Activated CD4-positive, alpha-beta memory T cell treated with anti-CD3 and anti-CD28 coated beads for 36 hours (primary cell): ENCODE measurements at places on chromosomes 6 and 20.

DNA sequence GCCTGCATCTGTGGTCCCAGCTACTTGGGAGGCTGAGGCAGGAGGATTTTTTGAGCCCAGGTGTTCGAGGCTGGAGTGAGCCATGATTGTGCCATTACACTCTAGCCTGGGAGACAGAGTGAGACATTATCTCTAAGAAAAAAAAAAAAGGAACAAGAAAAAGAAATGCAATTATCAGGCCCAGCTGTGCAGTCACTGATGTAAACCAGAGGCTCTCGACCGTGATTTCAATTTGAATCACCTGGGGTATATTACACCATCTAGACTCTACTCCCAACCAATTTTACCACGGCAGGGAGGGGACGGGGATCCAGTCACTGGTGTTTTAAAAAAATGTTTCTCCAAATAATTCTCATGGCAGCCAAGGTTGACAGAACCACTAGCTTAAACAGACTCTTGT lies 48.8 kb upstream of the NKX2-2 start:
- H3K27me3 ChIP-seq = peaks cover 4% of the 10 kb centered on the region
- H3K4me1 ChIP-seq = peaks cover 25% of the 10 kb centered on the region
- DNase-seq = no peak
- no peak overlapping the region for H3K27ac ChIP-seq

GRCh38 chr6:13009461-13009860 lies 292.9 kb downstream of the PHACTR1 start:
- no peak for DNase-seq
- peaks cover 7% of the 10 kb centered on the region for H3K4me1 ChIP-seq
- H3K36me3 ChIP-seq = no peaks in the 10 kb centered on the region

- DNase-seq = no peak
- no peak overlapping the region for H3K27ac ChIP-seq
- no peak overlapping the region for H3K4me3 ChIP-seq
- H3K36me3 ChIP-seq = no peaks in the 10 kb centered on the region
- no peaks in the 10 kb centered on the region for H3K4me1 ChIP-seq
- peaks cover 2% of the 10 kb centered on the region for H3K27me3 ChIP-seq
Measured at GRCh38 chr20:33971147-33971975, 22.4 kb upstream of the RALY start.

GRCh38 chr6:76124018-76124417 lies 51.6 kb upstream of the IMPG1 start:
- H3K27me3 ChIP-seq = no peaks in the 10 kb centered on the region
- no peaks in the 10 kb centered on the region for H3K4me1 ChIP-seq
- no peak for DNase-seq
- H3K4me3 ChIP-seq = no peak overlapping the region
- H3K27ac ChIP-seq = no peak overlapping the region

GRCh38 chr6:12916006-12916405 lies 199.4 kb downstream of the PHACTR1 start:
- H3K4me3 ChIP-seq = no peak overlapping the region
- no peak overlapping the region for H3K27ac ChIP-seq
- peaks cover 5% of the 10 kb centered on the region for H3K27me3 ChIP-seq
- H3K36me3 ChIP-seq = no peaks in the 10 kb centered on the region

GRCh38 chr20:50130356-50130723 lies 17.4 kb upstream of the UBE2V1 start:
- H3K4me1 ChIP-seq = peaks cover 6% of the 10 kb centered on the region
- peaks cover 31% of the 10 kb centered on the region for H3K36me3 ChIP-seq
- no peak overlapping the region for H3K27ac ChIP-seq

GRCh38 chr20:39909447-39909846 lies 779.6 kb downstream of the MAFB start:
- no peaks in the 10 kb centered on the region for H3K4me1 ChIP-seq
- no peak overlapping the region for H3K27ac ChIP-seq
- H3K27me3 ChIP-seq = no peaks in the 10 kb centered on the region

GRCh38 chr6:30890646-30891449 lies 6.5 kb downstream of the DDR1 start:
- no peak for DNase-seq
- peaks cover 6% of the 10 kb centered on the region for H3K4me1 ChIP-seq
- H3K27ac ChIP-seq = no peak overlapping the region
- no peak overlapping the region for H3K4me3 ChIP-seq
- H3K36me3 ChIP-seq = no peaks in the 10 kb centered on the region

DNA sequence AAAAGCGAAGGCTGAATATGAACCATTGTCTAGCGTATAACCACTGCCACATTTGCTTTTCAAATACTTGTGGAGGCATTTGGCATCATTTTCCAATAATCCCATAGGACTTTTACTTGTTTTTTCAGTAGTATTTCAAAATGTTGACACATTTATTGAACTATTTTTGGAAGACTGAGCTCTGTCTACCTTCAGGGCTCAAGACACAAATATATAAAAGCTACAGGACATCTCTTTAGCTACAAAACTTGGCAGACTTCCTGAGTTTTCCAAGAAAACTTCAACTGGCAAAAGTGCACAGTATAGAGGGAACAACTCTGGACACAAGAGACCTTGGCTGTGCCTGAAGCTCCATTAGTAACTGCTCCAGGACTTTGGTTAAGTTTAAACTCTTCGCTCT lies 13.4 kb downstream of the EPB41L2 start:
- H3K4me3 ChIP-seq = no peak overlapping the region
- H3K36me3 ChIP-seq = peaks cover 22% of the 10 kb centered on the region
- H3K27ac ChIP-seq = no peak overlapping the region
- no peak for DNase-seq
- H3K4me1 ChIP-seq = no peaks in the 10 kb centered on the region

DNA sequence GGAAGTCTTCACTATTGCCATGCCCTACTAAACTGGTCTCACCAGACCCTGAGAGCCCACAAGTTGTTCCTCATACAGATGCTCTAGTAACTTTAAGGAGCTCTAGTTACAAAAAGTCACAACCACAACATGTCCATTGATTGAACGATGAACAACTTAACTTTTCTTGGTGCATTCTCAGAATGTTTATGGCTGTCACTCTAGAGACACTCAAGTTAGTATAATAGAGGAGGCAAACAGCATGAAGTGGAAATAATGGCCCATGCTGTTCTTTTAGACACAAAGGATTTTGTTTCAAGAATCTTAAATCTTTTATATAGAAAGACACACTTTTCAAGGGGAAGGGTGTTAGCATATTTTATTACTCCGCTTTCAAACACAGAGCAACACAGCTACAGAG lies 934.4 kb downstream of the HACE1 start:
- H3K27ac ChIP-seq = no peak overlapping the region
- no peaks in the 10 kb centered on the region for H3K4me1 ChIP-seq
- no peaks in the 10 kb centered on the region for H3K36me3 ChIP-seq
- H3K27me3 ChIP-seq = no peaks in the 10 kb centered on the region

DNA sequence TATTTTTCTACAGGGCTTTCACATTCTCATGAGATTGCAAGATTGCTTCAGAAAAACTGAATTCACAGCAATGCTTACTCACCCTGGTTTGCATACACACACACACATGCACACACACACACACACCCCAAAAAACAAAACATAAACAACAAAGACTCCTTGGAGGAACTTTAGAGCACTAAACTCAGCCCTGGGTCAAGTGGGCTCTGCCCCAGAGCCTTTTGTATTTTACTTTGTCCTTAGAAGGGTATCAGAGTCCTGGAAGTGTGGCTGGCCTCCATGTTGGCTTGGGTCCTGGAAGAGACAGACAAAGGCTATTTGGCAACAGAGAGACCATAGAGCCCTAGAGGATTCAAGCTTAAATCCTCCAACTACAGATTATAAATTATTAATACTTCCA lies 8.0 kb upstream of the CST9 start:
- DNase-seq = no peak
- H3K27me3 ChIP-seq = peaks cover 4% of the 10 kb centered on the region
- no peak overlapping the region for H3K4me3 ChIP-seq
- no peak overlapping the region for H3K27ac ChIP-seq
- no peaks in the 10 kb centered on the region for H3K36me3 ChIP-seq
- H3K4me1 ChIP-seq = no peaks in the 10 kb centered on the region

GRCh38 chr6:29014729-29015608 lies 9.9 kb upstream of the ZNF311 start:
- no peaks in the 10 kb centered on the region for H3K36me3 ChIP-seq
- H3K27me3 ChIP-seq = peaks cover 13% of the 10 kb centered on the region
- H3K4me1 ChIP-seq = peaks cover 15% of the 10 kb centered on the region
- H3K4me3 ChIP-seq = no peak overlapping the region
- H3K27ac ChIP-seq = no peak overlapping the region

DNA sequence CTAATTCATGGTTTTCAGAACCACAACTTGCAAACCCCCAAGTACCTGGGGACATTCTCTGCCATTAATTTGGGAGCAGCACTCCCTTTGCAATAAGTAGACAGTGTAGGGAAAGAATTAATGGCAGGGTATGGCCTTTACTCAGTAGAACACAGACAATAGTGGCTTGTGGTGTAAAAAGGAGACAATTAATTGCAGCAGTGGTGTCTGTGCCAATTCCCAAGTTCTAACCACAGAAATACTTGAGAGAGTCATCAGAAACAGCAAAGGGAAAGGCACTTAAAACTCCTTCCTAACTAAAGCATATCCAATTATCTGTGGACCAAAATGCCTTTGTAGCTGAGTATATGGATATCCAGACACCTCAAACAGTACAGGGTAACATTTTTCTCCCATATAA lies 257.6 kb upstream of the POU3F2 start:
- H3K4me1 ChIP-seq = no peaks in the 10 kb centered on the region
- no peak overlapping the region for H3K27ac ChIP-seq
- no peak for DNase-seq
- no peak overlapping the region for H3K4me3 ChIP-seq
- no peaks in the 10 kb centered on the region for H3K36me3 ChIP-seq

DNA sequence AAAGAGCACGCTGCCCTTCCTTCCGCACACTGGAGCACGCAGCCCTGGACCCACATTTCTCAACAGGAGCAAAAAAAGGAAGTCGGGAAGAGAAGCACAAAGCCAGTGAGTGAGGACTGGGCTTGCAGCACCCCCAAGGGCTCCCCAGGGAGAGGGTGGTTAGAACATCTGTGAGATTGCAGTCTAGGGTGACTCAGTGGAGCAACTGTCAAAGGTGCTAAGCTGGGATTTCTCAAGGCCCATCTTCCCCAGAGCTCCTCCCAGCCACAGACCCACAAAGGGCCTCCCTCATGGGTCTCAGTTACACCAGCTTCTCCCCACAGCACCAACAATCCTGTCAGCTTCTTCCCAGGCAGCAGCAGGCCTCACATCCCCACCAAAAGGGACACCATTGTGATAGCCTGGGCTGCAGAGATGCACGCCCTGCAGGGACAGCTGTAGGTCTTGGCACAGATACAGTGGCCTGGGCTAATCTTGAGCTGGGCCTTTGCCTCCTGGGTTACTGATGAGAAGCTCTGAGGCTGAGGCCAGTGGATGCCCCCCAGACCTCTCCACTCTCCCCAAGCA lies 39.6 kb upstream of the CD93 start:
- H3K4me3 ChIP-seq = no peak overlapping the region
- H3K27ac ChIP-seq = no peak overlapping the region
- no peaks in the 10 kb centered on the region for H3K4me1 ChIP-seq
- no peaks in the 10 kb centered on the region for H3K27me3 ChIP-seq

DNA sequence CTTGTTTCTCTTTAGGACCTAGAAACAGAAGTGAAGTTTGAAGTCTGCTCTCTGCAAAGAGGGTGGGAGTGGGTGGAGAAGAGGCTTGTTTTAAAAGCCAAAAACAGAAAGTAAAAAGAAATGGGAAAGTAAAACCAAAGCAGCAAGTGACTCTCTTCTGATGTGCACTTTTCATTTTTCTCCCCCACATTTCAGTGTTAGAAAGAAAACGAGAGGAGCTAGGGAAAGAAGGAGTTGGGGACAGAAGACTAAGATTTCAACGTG lies 1.3 kb downstream of the C6orf141 start:
- H3K36me3 ChIP-seq = no peaks in the 10 kb centered on the region
- DNase-seq = no peak
- H3K4me3 ChIP-seq = peak overlapping the region; percentile 62
- H3K27ac ChIP-seq = no peak overlapping the region
- peaks cover 23% of the 10 kb centered on the region for H3K4me1 ChIP-seq

GRCh38 chr20:24873025-24873620 lies 75.9 kb upstream of the CST7 start:
- peaks cover 7% of the 10 kb centered on the region for H3K27me3 ChIP-seq
- H3K4me3 ChIP-seq = no peak overlapping the region
- no peaks in the 10 kb centered on the region for H3K36me3 ChIP-seq
- H3K4me1 ChIP-seq = no peaks in the 10 kb centered on the region
- no peak overlapping the region for H3K27ac ChIP-seq

GRCh38 chr20:35093267-35093884 lies 769 bp upstream of the TRPC4AP start:
- H3K27me3 ChIP-seq = no peaks in the 10 kb centered on the region
- H3K36me3 ChIP-seq = peaks cover 4% of the 10 kb centered on the region
- peak overlapping the region; percentile 96 for H3K27ac ChIP-seq
- DNase-seq = peak; percentile 70
- peaks cover 46% of the 10 kb centered on the region for H3K4me1 ChIP-seq

DNA sequence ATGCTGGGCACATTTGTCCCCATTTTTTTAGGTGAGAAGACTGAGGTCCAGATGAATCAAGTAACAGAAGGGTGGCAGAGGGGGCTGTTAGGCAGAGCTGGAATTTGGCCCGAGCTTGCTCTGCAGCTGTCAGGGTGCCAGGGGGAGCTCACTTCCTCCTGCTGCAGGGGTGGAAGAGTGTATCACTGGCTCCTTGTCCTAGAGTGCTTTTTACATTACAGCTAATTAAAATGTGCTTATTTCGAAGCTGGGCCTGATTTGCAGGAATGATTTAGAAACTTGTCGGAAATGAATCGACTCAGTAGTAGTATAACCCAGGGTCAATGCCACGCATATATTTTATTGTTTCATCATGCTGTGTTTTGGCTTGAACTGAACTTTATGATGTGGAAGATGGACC lies 11.1 kb downstream of the TOX2 start:
- DNase-seq = no peak
- peaks cover 47% of the 10 kb centered on the region for H3K4me1 ChIP-seq
- no peak overlapping the region for H3K4me3 ChIP-seq
- H3K27ac ChIP-seq = no peak overlapping the region
- H3K27me3 ChIP-seq = peaks cover 37% of the 10 kb centered on the region
- H3K36me3 ChIP-seq = no peaks in the 10 kb centered on the region

GRCh38 chr20:45911486-45912343 lies at the start of gene PLTP:
TSS of gene PLTP (minus strand) at chr20:45912155. CDS start at chr20:45911452, 703 bp downstream.
- H3K36me3 ChIP-seq = no peaks in the 10 kb centered on the region
- peak within 1 kb of the TSS; percentile 74 for H3K4me3 ChIP-seq
- no peak within 1 kb of the TSS for H3K27ac ChIP-seq
- peaks cover 23% of the 10 kb centered on the region for H3K4me1 ChIP-seq
- peak; percentile 37 for DNase-seq

GRCh38 chr20:48457193-48458002 lies 370.4 kb downstream of the PREX1 start:
- no peak overlapping the region for H3K4me3 ChIP-seq
- H3K27ac ChIP-seq = no peak overlapping the region
- DNase-seq = no peak
- peaks cover 10% of the 10 kb centered on the region for H3K27me3 ChIP-seq
- no peaks in the 10 kb centered on the region for H3K36me3 ChIP-seq
- no peaks in the 10 kb centered on the region for H3K4me1 ChIP-seq

GRCh38 chr20:46034039-46034438 lies 5.0 kb downstream of the SLC12A5 start:
- peaks cover 60% of the 10 kb centered on the region for H3K27me3 ChIP-seq
- no peak for DNase-seq
- H3K36me3 ChIP-seq = no peaks in the 10 kb centered on the region
- no peak overlapping the region for H3K27ac ChIP-seq
- H3K4me3 ChIP-seq = no peak overlapping the region

GRCh38 chr6:8215631-8216030 lies 113.3 kb upstream of the EEF1E1 start:
- peaks cover 18% of the 10 kb centered on the region for H3K27me3 ChIP-seq
- no peak overlapping the region for H3K27ac ChIP-seq
- DNase-seq = no peak
